BJ (cell line): ENCODE measurements at places on chromosomes 13 and 19. TPM values are rescaled to one million over a fixed set of nuclear protein-coding genes. Genes with fewer than 3 reads are reported as not detected.

DNA sequence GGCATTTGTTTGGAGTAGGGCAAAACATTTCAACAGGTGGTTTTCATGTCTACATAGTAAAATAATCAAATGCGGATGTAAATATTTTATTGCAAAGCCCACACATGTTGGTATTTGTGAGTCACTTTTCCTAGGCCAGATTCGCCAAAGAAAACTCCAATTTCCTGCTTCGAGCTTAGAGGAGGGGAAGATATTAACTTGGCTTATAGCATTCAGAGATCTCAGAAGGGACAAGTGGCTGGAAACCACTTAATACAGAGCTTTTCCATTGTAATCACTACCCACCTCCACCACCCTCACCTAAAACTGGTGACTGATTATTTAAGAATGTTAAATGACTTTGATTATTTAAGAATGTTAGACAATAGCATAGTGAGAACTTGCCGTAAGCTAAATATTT is 530.6 kb upstream of the SPRY2 start:
- no peak for DNase-seq

GRCh38 chr19:5099701-5100221 is 130.8 kb downstream of the KDM4B start:
- DNase-seq, result no peak

- no peak for DNase-seq
These were observed 12.0 kb downstream of the CYP4F3 start for GRCh38 chr19:15652559-15653278.

- no peak for DNase-seq
These were observed 117.7 kb downstream of the ENOX1 start for GRCh38 chr13:43669101-43669500.

DNA sequence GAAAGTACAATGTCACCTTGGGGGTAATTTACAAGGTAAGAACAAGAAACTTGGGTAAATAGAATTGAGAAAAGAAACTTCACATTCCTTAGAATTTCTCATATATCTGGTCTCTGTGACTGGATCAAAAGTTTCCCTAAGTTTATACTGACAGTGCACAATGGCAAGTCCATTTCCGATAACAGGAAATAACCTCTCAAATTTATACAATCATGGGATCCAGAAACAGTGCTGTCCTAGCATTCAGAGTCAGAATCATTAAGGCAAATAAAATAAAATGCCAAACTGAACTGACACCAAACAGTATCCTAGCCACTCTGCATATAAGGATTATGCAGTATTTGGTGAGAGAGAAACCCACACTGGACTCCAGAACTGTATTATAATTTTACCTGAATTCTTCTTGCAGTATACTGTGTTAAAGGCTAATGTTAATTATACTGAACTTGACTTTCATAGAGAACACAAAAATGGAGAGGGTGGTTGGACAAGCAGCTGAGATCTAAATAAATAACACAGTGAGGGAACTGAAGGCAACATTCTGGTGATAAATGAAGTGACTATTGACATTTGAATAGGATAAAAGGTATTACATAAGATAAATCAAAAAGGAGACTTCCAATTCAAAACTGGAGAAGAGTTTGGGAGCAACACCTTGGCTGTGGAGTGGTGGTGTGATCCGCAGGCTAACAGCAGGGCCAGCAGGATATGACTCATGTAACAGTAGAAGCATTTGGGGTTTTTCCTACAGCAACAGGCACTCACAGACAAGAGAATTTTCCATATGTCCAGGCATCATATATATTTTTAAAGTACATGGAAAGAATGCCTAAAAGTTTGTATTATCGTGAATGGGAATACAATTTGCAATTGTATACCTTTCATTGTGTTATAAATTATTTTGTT is 932.5 kb upstream of the MIR17HG start:
- DNase-seq, result no peak

DNA sequence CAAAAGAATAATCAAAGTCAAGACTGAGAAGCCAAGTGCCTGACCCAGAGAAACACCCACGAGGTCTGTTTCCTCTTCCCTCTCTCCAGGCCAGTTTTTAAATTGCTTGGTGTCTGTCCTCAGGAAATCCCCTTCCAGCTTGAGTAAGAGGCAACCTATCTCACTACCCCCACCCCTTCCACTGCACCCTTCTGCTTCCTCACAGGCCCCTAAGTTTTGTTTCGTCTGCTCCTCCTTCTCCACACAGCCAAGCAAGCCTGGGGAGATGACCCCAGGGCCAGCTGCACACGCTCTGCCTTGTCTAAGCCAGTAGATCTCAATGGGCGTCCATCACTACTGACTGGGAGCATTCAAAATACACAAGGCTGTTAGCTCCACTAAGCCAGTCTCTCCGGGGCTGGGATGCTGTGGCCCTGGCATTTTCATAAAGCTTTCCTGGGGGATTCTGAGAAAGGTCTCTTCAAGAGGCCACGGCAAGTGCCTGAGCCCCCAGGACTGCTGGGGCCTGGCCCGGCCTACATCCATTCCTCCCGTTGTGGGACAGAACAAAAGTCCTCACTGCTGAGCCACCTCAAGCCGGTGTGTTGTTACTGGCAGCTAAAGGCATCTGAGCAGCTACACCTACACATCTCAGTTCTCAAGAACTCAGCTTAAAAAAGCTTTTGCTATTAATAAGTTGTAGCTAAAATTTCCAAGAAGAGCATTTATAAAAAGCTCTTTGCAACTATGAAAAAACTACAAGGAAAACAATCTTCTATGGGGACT is 14.9 kb upstream of the IL4I1 start:
- DNase-seq, result no peak

TMEM86B gene
- polyA plus RNA-seq, result 0.56 and 1.5 TPM in 2 replicates

CYP2S1 gene
- 0.27 and 0.53 TPM in 2 replicates for polyA plus RNA-seq

PSG3 gene
- 0.39 and 0.49 TPM in 2 replicates for polyA plus RNA-seq

ICAM1 gene
- polyA plus RNA-seq, result 42.5 and 55.9 TPM in 2 replicates
